ENCODE measurements at places on chromosomes 6 and 20.

GRCh38 chr20:8914421-8914820, 154.5 kb upstream of the PLCB4 start:
- no peak for DNase-seq

- no peak for DNase-seq
These were observed 559.6 kb upstream of the NRSN1 start for GRCh38 chr6:23566418-23566817.

DNA sequence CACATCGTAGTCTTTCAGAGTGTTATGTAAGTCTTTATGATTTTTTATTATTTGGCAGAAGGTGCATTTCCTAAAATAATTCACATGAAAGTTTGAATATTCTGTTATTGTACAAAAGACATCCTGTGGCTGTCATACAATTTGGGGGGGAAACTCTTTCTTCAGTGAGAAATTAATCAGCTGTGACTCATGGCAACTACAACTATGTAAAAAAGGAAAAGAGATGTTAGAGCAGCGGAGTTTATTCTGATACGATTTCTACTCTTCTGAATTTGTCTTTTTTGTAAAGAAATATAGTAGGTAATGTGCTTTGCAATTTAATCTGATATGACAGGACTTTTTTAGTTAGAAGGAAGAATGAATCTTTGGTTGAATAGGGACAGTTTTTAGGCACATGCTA, 14.2 kb downstream of the COL19A1 start:
- DNase-seq = no peak

DNA sequence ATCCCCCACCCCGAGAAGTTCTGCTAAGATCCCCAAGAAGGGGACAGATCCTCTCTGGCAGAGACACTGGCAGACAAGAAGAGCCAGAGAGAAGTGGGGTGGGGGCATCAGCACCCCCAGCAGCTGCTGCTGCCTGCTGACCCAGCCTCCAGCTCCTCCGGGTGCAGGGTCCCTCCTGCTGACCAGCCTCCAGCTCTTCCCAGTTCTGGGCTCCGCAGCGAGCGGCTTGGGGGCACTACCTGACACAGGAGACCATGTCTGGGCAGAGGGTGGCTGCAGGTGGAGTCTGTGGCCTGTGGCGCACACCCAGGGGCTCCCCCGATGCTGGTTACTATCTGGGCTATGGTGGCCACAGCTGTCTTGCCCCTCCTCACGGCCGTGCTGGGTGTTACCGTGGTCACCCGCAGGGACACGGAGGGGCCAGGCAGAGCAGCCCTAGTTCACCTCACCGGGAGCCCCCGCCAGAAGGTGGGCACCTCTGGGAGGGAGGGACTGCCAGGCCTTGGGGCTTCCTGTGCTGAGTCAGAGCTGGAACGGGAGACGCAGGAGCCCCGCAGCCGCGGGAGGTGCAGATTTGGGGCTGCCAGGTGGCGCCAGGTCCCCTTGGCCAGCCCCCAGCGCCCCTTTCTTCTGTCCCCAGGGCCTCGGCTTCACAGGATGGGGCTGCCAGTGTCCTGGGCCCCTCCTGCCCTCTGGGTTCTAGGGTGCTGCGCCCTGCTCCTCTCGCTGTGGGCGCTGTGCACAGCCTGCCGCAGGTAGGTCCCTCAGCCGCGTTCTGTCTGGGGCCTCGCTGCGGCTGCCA, 630 bp downstream of the LIME1 start:
- DNase-seq = peak; percentile 58

DNA sequence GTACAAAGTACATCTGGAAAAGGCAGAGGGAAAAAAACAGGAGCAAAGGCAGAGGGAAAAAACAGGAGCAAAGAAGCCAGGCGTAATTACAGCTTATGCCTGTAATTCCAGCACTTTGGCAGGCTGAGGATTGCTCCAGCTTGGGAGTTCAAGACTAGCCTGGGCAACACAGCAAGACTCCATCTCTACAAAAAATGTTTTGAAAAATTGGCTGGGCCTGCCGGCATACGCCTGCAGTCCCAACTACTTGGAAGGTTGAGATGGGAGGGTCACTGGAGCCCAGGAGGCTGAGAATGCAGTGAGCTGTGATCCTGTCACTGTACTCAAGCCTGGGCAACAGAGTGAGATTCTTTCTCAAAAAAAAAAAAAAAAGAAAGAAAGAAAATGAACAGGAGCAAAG, 19.0 kb upstream of the CBFA2T2 start:
- no peak for DNase-seq

GRCh38 chr6:4020822-4021132, 58.2 kb downstream of the FAM217A start:
- no peak for DNase-seq

- no peak for DNase-seq
These were observed 43.6 kb upstream of the NKX2-2 start for GRCh38 chr20:21557241-21558020.
